ENCODE measurements at places on chromosomes 1 and 21. TPM values are rescaled to one million over a fixed set of nuclear protein-coding genes. Genes with fewer than 3 reads are reported as not detected.

- peak; percentile 36 for DNase-seq
Measured at GRCh38 chr1:12112711-12113161, 49.6 kb downstream of the TNFRSF8 start.

- DNase-seq = no peak
Measured at GRCh38 chr1:36355811-36356210, 29.9 kb downstream of the STK40 start.

- DNase-seq = peak; percentile 75
Measured at GRCh38 chr1:46667782-46668760, at the start of gene ATPAF1. Gene ATPAF1 (minus strand): TSS chr1:46668364. CDS start chr1:46668322, 42 bp downstream.

DNA sequence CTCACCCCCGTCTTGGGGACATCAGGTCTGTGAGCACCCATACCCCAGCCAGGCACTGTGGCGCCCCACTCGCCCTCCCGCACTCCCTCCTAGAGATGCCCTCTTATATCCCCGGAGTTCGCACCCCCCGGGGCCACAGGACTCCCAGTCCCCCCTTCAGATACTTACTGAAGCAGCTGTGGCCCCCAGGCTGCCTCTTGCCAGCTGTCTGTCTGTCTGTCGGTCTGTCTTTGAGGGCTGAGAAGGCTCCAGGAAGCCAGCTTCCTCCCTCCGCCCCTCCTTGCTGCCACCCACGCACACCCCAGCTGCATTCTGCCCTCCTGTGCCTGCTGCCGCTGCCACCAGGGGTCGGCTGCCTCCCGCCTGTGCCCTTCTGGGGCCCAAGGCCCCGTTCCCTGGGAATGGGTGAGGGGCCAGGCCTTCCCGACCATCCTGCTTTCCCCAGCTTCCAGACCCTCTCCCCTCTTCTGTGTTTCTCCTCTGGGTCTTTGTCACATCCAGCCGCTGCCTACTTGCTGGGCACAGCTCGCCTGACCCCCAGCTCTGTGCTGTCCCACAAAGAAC, at the start of gene PTPN7:
PTPN7 (minus strand) TSS at position 226 of the 564 bp plus-strand sequence. CDS start 1,200 bp downstream, outside the sequence.
- peak; percentile 39 for DNase-seq

DNA sequence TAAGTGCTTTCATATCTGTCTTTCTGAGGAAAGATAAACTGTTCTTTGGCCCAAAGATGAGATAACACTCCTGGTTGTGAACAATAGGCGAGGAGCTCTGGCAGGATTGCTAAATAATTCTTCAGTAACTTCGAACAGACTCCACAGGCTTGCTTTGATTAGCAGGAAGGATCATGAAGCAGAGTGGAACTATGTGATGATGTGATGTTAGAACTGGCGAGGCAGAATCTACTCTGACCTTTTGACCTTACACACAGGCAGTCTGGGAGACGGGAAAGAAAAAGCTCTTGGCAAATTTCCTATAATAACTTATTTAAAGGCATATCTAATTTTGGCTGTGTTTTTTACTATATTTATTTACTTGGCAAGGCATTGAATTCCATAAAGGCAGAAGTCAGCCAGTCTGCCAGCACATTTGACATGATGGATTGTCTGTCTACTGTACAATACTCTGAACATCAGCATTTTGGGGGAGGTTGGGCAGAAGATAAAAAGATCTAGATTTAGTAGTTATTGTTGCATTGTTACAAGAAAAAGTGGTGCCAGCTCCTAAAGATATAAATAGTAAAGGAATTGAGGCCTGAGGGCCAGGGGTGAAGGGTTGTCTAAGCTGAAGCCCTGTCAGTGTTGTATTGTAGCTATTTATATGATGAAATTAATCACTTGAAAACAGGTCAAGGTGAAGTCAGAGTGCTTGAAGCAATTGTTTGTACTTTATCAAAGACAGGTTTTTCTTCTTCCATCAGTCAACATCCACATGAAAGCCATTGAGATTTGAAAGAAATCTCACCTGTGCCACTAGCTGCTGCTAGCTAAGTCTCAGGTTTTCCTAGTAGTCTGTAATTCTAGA, 708.8 kb downstream of the LTN1 start:
- no peak for DNase-seq

- DNase-seq = no peak
Measured at GRCh38 chr1:186195377-186195931, 179.6 kb downstream of the TPR start.

GRCh38 chr1:34034036-34034435, 131.0 kb downstream of the CSMD2 start:
- DNase-seq = no peak

DNA sequence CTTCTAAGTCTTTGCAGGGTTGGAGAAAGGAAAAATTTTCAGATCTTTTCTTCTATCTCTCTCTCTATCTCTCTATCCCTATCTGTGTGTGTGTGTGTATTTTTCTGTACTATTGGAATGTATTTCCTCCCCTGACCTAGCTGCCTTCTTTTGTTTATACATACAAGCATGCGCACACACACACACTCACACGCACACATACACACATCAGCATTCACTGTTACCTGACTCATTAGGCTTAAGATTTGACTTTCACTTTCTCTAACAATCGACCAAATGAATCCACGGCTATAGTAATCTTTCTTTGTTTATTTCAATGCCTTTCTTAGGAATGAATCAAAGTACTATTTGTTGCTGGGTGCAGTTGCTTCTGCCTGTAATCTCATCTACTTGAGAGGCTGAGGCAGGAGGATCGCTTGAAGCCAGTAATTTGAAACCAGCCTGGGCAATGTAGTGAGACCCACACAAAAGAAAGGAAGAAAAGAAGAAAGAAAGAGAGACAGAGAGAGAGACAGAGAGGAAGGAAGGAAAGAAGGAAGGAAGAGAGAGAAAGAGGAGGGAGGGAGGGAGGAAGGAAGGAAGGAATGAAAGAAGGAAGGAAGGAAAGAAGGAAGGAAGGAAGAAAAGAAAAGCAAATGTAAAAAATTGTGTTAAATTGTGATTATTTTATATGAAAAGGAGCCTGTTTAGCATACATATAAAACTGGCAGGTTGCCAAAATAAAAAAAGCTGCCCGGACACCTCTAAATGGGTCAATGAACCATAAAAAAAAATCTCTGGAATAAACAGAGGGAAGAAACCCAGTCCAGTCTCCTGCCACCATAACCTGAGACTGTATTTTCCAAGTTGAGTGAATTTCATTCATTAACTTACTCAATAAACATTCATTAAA, 206.8 kb downstream of the ZNF326 start:
- DNase-seq = peak; percentile 81

GRCh38 chr1:26387447-26387846, 14.9 kb upstream of the ZNF683 start:
- no peak for DNase-seq

DNA sequence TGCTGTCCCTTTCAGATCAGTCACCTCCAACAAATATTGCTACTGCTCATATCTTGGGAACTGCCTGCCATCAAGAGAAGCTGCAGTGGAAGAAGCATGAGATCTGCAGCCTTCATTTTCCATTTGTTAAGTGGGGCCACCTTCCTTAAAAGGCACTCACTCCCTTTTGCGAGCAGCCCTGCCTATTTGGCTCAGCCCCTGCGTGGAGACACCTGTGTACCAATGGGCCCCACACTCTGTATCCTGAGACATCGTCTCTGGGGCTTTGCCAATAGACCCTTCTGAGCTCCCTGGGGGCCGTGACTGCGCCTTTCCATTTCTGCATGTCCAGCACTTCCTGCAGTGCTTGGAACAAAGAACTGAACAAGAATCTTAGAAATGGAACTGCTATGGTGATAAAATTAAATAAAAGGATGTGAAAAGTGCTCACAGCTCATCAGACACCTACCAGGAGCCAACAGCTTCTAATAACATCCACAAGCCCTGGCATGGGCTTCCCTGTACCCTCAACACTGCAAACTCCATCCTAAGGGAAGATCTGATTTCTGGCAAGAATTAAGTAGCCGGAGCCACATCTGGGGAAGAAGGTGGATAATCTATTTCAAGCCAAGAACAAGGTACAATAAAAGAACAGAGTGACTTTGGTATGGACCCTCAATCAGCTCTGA, 36.7 kb downstream of the PARP1 start:
- no peak for DNase-seq

GRCh38 chr1:101108111-101108500, 82.5 kb upstream of the DPH5 start:
- no peak for DNase-seq

- DNase-seq = no peak
Measured at GRCh38 chr1:53982034-53982762, 35.8 kb downstream of the LDLRAD1 start.

DNA sequence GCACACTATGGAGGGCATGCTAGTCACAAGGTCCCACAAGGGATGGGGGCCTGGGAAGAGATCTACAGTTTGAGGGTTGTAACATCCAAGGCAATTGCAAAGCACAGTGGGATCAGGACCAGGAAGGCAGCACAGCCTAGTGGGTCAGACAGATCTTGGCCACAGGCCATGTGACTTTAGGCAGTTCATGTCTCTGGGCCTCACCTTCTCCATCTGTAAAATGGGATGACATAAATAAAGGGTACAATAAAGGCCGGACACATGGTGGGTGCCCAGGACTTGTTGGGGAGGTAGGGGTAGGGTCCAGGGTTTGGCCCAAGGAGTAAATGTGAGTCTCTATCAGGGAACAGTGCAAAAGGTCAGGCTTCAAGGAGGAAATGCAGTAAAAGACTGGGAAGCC, 18.1 kb upstream of the IGSF21 start:
- no peak for DNase-seq

GRCh38 chr1:75130865-75131564, 3.2 kb upstream of the LHX8 start:
- no peak for DNase-seq

DNA sequence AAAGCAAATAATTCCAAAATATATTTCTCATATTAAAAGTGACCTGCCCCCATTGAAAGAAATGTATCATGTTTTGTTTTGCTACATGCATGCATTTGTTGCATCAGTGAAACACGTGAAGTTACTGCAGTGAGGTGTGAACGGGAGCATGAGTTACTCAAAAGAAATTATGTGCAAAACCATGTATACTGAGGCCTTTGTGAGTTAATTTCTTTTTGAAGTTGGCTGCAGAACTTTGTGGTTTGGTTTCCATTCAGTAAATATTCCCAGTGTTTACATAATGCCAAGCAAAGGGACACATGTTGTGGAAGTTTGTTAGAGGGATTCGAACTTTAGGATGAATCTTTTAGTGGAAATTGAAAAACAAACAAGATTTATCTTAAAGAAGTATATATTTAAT, 619.4 kb upstream of the ADAMTS5 start:
- no peak for DNase-seq

Gene BTBD8
- polyA plus RNA-seq = 0.76 TPM

Gene RGS1
- polyA plus RNA-seq = 12.8 TPM

Gene GRIK3
- polyA plus RNA-seq = 0.12 TPM

Gene GPR153
- 2.2 TPM for polyA plus RNA-seq

Gene CLDN14
- not detected for polyA plus RNA-seq

Gene GPR137B
- 7.5 TPM for polyA plus RNA-seq

Gene MYBPH
- not detected for polyA plus RNA-seq

Gene MEX3A
- 0.25 TPM for polyA plus RNA-seq

Data from stomach (tissue), 19 donors.